ENCODE measurements at places on chromosomes 13 and 19.

GRCh38 chr13:50106559-50106958 is 91.3 kb downstream of the KCNRG start:
- DNase-seq = no peak

DNA sequence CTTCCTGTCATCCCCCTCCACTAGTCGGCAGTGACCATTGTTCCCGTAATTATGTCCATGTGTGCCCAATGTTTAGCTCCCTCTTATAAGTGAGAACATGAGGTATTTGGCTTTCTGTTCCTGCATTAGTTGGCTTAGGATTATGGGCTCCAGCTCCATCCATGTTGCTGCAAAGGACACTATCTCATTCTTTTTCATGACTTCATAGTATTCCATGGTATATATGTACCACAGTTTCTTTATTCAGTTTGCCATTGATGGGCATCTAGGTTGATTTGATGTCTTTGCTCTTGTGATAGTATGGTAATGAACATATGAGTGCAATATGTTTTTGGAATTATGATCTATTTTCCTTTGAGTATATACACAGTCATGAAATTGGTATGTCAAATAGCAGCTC is 522.1 kb downstream of the DCT start:
- no peak for DNase-seq

DNA sequence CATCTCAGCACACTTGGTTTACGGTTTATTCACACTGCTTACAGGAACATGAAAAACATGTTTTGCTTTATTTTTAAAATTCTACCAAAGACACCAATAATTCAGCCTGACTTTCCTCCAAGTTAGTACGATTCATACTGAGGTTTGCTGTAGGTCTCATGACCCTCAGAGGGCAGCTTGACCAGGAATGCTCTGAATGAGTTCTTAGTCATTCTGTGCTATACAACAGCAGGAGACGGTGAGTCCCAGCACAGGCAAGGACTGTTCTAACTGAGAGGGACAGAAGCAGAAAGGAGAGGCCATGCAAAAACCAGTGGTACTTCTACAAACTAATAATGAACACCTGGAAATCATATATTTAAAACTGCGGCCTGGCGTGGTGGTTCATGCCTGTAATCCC is 6.4 kb downstream of the GRTP1 start:
- no peak for DNase-seq

DNA sequence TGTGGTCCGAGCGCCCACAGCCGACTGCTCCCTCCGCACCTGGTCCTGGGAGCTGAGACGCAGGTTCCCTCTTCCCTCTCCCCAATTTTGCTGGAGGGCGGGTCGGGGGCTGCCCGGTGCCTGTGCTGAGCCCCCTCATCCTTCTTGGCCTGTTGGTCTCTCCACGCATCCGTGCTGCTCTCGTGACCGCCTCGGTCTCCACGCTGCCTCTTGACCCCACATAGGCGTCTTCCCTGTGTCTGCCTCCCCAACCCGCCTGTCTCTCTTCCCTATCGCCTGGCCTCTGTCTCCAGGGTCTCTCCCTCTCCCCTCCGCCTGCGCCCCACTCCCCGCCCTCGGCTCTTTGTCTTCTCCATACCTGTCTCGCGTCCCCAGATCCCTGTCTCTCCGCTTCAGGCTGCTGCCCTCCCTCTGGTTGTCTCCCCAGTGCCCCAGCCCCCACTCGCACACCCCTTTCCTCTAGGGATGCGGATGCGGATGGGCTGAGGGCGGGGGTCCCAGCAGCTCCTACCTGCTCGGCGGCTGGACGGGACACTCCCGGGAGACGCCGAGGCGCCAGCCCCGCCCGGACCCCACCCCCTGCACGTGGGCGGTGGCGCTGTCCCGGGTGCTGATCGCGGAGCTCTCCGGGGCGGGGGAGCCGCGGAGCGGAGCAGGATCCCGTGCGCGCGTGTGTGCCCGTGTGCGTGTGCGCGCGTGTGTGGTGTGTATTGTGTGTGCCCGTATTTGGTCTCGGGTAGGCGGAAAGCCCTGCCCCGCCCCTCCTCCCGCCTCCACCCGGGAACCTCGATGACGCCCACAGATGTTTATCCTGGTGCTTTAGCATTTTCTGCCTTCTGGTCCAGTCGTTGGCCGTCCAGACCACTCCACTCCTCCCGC is at the start of gene SYT5:
Gene SYT5, minus strand, starts transcription at position 684 of the 879 bp plus-strand sequence. CDS start 1,248 bp downstream, outside the sequence.
- DNase-seq = peak; percentile 54

GRCh38 chr13:84927442-84928169 is 871.6 kb downstream of the SLITRK6 start:
- DNase-seq = no peak

DNA sequence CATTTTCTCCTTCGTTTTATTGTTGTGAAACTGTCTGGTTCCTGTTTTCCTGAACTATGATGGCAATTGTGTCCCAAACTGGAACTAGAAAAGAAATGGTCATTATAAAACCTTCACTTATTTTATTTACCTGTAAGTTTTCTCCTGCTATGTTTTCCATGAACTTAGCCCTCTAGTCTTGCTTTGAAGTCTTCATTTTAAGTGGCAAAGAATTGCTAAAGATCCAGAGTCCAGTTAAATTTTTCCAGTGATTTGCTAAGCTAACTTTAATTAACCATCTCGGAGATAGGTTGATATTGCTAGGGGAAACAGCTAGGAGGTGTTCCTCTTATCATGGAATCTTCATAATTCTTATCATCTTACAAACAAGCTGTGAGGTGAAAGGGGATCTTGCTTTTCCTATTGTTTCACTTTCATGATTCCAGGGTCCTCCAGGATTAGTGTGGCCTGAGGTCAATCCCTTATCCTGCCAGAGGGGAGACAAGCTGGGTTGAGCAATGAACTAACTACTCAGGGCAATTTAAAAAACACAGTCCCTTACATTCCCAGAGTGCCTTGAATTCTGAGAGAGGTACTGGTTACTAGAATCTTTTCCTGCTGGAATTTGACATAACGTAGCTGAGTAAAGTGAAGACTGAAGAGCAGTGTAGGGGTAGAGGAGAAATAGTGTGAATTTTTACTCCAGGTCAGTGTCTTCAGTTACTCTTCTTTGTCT is 112.5 kb downstream of the ESD start:
- DNase-seq = no peak

DNA sequence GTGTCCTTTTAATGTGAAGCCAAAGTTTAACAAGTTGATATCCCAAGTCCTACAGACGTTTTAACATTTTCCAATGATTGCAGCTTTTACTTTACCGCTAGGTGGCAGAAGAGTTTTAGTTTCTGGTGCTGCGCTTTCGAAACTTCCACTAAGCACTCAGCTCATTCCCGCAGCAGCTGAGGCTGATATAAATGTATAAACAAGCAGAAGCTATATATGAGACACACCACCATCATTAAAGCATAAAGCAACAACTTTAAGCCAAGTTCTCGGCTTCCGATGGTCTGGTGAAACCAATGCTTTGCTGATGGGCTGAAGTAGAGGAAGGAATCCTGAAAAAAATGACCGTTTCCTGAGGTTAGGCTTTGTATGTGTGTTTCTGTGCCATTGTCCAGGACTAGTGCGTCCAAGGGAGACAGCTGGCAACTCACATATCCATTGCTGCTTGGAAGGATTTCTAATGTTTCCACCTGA is 753.9 kb downstream of the OLFM4 start:
- no peak for DNase-seq

GRCh38 chr19:43578787-43579186 is 3.2 kb downstream of the PINLYP start:
- no peak for DNase-seq

Data from central memory CD4-positive, alpha-beta T cell (primary cell).